ENCODE measurements at places on chromosomes 12 and 14.
A peak's percentile ranks its signal among the peaks of the same experiment; 100 is the strongest.

DNA sequence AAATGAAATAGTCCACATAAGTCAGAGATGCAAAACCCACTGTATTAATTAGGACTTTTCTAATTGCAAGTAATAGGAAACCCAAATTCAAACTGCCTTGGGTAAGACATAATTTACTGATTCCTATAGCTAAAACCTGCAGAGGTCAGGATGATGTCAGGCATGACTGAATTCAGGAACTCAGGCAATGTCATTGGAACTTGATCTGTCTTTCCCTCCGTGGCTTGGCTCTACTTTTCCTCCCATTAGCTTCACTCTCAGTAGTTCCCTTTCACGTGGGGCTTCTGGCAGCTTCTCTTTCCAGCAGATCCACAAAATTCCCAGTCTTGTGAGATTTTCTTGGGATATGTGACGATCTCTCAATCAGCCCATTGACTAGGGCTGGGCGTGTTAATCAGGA is 2.4 kb upstream of the JDP2 start:
- no peak for DNase-seq

DNA sequence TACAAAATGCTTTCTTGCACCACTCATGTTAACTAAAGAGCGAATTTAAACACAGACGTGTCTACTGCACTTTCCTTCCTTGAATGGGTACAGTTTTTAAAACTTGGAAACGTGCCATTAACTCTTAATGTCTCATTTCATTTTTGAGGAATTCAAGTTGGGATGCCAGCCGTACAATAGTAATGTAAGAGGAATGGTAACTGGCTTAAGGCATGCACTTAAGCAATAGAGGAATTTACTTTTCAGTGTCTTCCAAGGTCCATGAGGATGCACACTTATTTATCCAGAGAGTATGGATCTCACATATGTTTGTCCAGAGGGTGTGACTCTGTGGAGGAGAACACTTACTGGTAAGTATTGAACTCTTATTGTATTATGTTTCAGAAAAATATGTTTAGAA is 52.9 kb downstream of the PPP4R4 start:
- peak; percentile 32 for DNase-seq

GRCh38 chr14:59247801-59248584 is 59.5 kb downstream of the DAAM1 start:
- no peak for DNase-seq

GRCh38 chr12:96294831-96295230 is 100.7 kb downstream of the ELK3 start:
- peak; percentile 74 for DNase-seq

GRCh38 chr14:74875204-74875603 is 741 bp downstream of the PROX2 start:
- DNase-seq, result no peak

DNA sequence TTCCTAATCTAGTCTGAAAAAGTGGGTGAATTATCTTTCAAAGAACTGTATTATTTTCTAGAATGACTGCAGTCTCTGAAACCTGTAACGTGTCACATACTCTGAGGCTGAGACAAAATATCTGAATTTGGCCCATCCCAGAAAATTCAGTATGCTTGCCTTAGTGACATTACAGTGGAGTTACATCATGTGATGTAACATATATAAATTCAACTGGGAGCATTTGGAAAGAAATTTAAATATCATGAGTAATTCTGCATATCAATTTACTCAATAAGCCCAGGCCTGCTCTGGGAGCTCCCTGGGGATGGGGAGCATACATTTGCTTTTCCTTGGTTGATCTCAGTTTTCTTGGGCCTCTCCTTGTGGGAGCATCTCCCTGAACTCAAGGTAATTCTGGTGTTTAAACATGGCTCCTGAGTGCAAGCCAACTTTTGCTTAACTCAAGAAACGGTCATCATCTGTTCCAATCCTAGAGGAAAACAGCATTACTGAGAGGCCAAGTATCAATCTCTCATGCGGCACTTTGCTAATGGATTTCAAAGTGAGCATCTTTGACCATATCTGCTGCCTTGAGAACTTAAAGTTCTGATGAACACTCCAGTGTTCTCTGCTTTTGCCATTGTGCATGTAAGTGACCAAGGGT is 54.4 kb downstream of the AKAP6 start:
- DNase-seq, result no peak

GRCh38 chr14:57761800-57762199 is 104.1 kb downstream of the SLC35F4 start:
- no peak for DNase-seq

DNA sequence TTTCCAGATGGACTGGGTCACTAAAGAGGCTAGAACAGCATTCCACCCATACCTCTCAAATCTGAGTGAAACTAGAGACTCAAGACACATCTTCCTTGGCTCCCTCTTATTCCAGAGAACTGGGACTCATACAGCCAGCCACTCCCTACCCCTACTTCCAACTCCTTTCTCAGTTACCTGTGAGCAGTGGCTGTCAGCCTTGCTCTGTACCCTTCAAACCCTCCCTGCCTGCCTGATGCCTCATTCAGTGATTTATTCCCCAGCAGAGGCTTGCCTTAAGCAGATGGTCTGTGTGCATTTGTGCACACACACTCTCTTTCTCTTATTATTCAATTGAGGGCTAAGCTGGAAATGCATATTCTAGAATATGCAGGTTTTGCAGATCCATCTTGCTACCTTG is 14.6 kb downstream of the GPR84 start:
- no peak for DNase-seq

GRCh38 chr12:132690112-132690511 is 2.7 kb downstream of the PXMP2 start:
- DNase-seq, result no peak

- peak; percentile 18 for DNase-seq
These were observed 9.4 kb downstream of the ERP27 start for GRCh38 chr12:14928931-14929330.

DNA sequence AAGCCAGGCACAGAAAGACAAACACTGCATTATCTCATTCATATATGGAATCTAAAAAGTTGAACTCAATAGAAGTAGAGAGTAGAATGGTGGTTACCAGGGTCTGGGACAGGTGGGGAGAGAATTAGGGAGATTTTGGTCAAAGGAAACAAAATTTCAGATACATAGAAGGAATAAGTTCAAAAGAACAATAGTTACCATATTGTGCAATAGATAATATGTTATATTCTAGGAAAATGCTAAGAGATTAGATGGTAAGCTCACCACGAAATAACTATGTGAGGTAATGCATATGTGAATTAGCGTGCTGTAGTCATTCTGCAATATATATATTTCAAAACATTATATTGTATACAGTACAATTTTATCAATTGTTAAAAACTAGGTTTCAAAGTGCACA is 442.5 kb downstream of the KCNH5 start:
- no peak for DNase-seq

DNA sequence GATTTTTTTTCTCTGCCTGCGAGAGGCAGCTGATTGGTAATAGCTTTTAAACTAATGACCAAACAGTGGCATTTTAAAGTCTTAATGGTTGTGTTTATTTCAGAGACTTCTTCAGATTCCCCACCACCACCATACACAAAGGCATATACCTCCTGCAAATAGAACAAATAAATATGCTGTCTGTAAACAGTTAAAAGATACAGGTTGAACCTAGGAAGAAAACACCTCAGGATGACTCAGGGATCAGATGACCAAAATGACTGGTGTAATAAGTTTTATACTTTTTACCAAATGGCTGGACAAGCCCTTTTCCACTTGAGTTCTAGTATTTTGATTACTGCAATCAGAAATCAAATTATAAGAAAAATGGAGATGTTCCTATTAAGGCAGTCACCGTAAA is 364.1 kb downstream of the PAWR start:
- DNase-seq, result no peak

GRCh38 chr12:22481547-22482104 is 62.7 kb downstream of the C2CD5 start:
- DNase-seq, result no peak

DNA sequence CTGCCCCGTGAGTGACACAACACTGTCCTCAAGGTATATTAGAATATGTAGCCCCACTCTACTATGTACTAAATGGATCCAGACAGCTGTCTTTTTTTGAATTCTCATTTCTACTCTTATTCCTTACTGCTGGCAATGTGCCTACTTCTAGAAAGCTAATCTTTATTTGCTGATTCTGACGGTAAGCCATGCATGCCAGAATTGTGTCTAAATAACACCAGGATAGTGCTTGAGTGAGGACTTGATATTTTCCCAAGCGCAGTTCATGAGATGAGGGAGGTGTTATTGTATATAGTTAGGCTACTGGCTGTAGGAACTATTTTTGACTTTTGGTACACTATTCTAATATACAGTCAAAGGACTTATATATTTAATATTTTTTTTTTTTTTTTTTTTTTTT is 316.2 kb upstream of the NAV3 start:
- DNase-seq, result no peak

DNA sequence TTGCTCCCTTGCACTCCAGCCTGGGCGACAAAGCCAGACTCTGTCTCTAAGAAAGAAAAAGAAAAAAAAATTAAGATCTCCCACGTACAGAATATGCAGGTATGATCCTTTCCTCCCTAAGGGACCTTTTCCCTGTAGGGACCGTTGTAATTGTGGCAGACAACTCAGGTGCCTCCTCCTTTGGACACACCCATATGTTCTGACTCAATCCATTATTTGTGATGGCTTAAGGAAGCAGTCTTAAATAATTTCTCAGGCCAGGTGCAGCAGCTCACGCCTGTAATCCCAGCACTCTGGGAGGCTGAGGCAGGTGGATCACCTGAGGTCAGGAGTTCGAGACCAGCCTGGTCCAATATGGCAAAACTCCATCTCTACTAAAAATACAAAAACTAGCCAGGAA is 53.1 kb downstream of the TMCC3 start:
- no peak for DNase-seq

- peak; percentile 63 for DNase-seq
These were observed 731.9 kb upstream of the FBXO33 start for GRCh38 chr14:40164083-40164482.

DNA sequence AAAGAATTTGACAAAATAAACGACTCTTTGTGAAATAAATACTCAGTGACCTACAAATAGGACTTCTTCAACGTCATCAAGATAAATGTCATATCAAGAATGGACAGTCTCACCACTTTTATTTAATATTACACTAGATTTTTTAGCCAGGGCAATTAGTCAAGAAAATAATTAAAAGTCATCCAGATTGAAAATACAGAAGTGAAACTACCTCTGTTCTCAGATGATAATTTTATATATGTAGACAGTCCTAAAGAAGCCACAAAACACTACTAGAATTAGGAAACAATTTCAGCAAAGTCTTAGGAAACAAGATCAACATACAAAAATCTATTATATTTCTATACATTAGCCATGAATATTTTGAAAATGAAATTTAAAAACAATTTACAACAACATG is 689.6 kb upstream of the SEL1L start:
- no peak for DNase-seq

GRCh38 chr12:132579744-132580143 is 30.6 kb downstream of the LRCOL1 start:
- DNase-seq, result no peak

GRCh38 chr14:75417674-75418073 is 10.1 kb upstream of the JDP2 start:
- DNase-seq, result peak; percentile 27

DNA sequence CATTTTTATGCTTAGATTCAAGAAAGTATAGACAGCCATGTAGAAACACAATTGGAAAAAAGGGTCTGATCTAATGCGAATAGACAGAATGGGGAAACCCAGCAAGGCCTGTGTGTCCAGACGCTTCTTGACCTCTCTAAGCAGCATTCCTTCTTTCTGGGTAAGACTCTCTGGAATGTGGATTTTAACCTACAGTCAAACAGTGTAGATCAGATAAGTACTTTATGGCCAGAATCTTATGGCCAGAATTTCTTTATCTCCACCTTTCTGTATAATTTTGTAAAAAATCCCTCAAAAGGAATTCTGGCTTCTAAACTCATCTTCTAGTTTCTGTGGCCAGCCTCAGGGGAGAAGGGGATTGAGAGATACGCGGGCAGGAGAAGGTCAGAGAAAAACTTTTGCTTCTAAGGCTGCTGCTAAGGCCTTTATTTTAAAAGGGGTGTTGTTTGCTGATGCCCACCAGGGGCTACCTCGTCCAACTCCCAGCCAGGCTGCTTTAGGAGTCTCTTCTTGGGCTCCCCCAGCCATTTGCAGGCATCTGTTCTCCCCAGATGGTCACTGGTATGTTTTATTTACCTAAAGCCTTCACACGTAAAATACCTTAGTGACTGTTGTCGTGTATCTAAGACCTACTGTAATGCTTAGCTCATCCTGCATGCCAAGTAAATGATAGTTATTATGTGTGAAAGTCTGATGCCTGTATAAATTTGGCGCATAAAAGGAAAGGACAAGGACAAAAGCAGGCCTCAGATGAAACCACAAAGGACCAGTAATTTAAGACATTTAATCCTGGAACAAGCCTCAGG is 68.4 kb downstream of the ANO6 start:
- DNase-seq, result peak; percentile 94

- DNase-seq, result no peak
These were observed 58.4 kb downstream of the CCDC91 start for GRCh38 chr12:28248555-28249145.

DNA sequence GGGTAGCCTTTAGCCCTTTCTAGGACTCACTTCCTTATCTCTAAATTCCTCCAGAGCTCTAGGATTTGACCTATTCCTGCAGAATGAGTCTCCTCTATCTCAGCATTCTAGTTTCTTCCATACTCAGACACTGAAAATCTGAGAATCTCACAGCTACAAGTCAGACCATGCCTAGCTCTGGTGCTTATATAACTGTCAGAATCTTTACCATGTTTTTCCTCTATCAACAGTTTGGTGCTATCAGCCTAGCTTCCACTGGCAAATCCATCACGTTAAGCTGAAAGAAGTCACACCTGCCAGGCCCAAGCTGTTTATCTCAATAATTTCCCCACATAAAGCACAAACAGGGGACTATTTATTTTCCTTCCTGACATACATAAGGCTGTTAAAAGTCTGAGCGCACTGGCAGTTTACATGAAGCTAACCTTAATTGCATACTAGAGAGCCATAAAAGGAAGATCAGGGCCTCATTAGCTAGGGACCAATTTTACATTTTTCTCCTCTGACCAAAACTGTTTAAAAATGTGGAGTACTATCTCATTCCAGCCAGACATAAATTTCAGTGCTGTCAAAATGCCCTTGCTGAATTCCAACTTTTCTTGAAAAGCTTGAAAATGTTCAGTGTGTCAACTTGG is 270.5 kb downstream of the C12orf75 start:
- DNase-seq, result peak; percentile 54

GRCh38 chr14:95307402-95308041 is 12.2 kb downstream of the CLMN start:
- no peak for DNase-seq

- peak; percentile 34 for DNase-seq
These were observed 11.1 kb upstream of the CMAS start for GRCh38 chr12:22034709-22035506.
